ENCODE measurements at places on chromosomes 5 and 9. TPM values are rescaled to one million over a fixed set of nuclear protein-coding genes. Genes with fewer than 3 reads are reported as not detected.

PCDHGA6 gene
- 1.0 TPM for total RNA-seq

ZNF658 gene
- total RNA-seq = 2.2 TPM

NR2F1 gene
- total RNA-seq = 95.8 TPM

PCDHA12 gene
- total RNA-seq = not detected

MLANA gene
- not detected for total RNA-seq

FSTL4 gene
- total RNA-seq = not detected

Measured in bronchus fibroblast of lung (primary cell).